ENCODE measurements at places on chromosomes 3 and 15.

GRCh38 chr15:37789397-37789786 lies 145.0 kb upstream of the TMCO5A start:
- DNase-seq, result no peak

DNA sequence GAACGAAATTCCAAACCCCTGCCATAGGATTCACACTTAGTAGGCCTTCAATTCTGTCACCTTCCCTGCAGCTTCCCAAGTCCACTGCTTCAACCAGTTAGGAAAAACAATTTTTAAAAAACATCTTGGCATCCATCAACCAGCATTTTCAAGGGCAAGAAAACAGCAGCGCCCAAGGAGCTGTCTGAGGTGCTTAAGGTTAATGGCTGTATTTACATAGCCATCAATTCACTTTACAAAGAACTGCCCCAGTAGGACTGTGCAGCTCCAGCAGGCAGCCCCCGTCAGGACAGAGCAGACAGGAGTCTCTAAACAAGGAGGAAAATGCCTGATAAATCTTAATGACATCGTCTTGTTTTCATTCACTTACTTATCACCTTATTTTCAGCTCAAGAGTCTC lies 13.3 kb downstream of the TAFA4 start:
- peak; percentile 34 for DNase-seq

DNA sequence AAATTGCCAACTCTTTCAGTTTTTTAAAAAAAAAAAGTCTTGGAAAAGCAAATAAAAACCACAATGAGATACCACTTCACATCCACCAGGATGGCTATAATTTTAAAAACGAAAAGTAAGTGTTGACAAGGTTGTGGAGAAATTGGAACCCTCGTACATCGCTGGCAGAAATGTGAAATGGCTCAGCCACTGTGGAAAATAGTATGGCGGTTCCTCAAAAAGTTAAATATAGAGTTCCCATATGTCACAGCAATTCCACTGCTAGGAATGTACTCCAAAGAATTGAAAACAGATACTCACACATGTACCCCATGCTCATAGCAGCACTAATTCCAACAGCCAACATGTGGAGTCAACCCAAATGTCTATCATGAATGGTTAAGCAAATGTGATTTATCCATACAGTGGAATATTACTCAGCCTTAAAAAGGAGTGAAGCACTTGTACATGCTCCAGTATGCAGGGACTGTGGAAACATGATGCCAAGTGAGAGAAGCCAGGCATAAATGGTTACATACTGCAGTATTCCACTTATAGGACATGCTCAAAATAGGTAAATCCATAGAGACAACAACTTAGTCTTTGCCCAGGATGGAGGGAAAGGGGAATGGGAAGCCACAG lies 73.8 kb upstream of the PCSK6 start:
- no peak for DNase-seq

GRCh38 chr3:54793171-54793570 lies 134.7 kb downstream of the LRTM1 start:
- peak; percentile 0 for DNase-seq

- DNase-seq, result peak; percentile 97
Observed at GRCh38 chr3:70856414-70857162, 544.1 kb upstream of the MDFIC2 start.

DNA sequence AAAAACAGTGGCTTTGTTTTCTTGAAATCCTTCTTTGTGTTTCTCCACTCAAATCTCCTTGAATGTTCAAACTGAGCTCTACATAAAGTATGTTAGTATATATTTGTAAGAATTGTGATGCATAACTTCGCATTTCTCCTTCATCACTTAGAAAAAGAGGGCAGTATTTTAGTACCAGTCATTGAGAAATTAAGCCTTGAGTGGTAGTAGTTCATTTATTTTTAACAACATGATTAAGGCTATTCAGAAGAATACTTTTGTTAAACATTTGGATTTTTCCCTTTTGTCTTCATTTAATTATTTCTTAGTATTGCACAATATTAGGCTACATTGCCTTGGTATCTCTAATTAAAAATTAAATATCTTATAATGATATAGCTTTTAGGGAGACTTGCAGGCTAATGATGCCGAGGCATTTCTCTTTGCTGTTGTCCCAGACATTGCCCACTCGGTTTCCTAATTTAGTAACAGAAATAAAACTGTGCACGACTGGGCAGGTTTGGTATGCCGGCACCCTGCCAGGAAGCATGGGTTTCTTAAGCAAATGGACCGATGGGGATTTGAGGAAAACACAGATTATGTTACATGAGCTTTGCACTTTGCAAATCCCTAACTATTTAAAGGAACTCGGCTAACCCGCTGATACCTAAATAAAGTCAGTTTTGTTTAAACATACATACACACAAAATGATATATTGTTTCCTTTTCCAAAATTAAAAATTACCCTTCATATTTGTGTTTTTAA lies 54.7 kb downstream of the LRRC28 start:
- DNase-seq, result peak; percentile 78

DNA sequence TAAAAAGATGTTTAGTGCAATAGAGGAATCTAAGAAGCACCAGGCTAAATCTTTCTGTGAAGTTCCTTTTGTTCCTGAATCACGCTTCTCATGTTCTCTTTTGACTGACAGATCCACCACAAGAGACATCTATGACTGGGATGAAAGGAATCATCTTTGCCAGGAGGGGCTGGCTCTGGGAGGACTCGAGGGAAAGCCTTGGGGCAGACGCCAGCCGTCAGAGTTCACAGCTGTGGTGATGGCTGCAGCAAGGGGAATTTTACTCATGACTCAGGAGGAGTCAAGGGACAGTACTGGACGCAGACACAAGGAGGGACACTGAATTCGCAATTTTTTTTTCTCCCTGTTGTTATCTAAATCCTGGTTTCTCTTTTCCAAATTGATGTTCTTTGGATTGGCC lies 38.7 kb downstream of the C3orf38 start:
- DNase-seq, result peak; percentile 11

DNA sequence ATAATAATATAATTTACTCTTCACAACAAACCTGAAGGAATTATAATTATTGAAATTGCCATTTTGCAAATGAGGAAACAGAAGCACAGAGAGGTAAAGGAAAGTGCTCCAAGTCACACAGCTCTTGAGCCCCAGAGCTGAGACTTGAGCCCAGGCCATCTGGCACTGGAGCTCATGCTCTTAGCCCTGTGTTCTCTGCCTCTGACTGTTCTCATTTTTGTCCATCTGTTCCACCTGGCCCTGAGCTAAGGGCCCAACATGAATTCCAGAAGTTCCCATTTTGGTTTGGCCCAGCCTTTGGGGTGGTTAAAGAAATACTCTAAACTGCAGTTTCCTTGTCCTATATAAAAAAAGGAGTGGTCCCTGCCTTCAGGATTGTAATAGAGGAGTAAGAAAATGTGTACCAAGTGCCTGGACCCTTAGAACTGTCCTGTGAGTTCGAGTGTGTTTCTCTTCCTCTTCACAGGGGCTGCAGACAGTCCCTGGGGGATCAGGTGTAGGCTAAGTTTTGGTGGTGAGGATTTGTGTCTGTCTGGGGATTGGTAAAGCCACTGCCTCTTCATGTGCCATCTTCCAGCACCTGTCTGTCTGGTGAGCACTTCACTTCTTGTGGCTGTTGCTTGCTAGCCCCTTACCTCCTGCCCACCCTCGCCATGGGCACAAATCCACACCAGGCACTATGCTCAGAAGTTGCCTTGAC lies 91.8 kb downstream of the DNAJB8 start:
- no peak for DNase-seq

- DNase-seq, result no peak
Observed at GRCh38 chr3:4837374-4837930, 141.8 kb upstream of the BHLHE40 start.

DNA sequence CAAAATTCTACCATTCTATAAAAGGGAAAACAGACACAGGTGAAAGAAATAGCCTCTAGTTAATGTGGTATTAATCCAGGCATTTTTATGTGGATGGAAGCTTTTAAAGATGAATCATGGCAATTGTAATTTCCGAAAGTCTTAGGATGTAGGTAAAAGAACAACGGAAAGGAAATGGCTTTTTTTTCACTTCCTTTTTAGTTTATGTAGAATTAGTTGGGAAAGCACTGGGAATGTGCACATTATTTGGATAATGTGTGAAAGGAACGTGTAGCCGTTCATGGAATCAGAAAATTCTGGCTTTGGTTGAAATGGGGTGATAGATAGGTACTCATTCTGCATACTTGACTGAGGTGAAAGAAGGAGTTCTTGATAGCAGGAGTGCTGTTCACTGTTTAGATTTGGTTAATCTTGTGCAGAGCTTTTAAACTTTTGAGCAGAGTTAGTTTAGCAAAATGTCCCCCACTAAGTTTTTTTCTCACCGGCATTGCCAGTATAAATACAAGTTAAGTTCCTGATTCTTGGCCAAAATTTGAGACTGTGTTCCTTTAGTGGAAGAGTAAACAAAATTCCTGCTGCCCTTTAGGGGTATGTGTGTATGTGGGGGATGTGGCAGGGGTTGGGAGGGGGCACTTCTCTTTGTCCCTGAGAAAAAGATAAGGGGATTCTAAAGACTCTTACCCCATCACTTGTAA lies 20.2 kb upstream of the UTS2B start:
- DNase-seq, result peak; percentile 39

- no peak for DNase-seq
Observed at GRCh38 chr15:63210151-63211091, 21.0 kb downstream of the RAB8B start.

DNA sequence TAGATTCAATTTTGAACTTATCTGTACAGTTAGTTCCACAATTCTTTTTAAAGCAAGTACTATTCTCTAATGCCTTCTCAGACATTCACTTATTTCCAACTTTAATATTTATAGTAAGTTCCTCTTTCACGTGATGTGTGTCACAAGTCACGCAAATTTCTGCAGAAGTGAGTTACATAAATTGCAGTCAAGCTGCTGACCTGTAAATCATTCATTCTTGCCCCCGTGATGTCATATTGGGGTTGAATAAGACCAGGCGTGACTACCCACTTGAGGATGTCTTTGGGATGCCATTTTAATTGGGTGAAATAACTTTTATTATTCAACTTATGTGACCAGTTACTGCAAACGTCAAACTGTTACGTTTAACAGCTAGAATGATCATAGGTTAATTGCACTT lies 15.1 kb downstream of the PPARG start:
- no peak for DNase-seq

GRCh38 chr15:60343221-60343970 lies 54.4 kb downstream of the ANXA2 start:
- peak; percentile 48 for DNase-seq

GRCh38 chr3:33095436-33095835 lies 1.5 kb downstream of the GLB1 start:
- DNase-seq, result no peak

DNA sequence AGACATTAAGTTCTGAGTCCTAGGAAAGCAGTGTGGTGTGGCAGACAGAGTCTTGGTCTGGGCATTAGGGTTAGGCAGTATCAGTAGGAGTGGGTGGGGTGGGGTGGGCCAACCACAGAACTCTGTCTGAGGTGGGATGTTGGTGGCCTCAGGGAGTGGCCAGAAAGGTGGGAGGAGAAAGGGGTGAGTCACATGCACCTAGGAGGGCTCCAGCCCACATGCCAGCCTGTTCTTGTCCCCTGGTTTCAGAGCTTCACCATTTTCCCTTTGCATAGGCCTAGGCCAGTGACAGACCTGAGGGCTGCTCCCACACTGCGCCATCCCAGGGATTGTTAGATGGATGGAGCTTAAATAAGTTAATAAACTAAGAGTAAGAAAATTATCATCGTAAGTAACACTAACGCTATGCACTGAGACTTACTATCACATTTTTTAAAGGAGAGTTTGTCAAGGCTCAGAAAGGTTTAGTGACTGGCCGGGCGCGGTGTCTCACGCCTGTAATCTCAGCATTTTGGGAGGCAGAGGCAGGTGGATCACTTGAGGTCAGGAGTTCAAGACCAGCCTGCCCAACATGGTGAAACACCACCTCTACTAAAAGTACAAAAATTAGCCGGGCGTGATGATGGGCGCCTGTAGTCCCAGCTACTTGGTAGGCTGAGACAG lies 33.8 kb downstream of the DNASE1L3 start:
- DNase-seq, result no peak

DNA sequence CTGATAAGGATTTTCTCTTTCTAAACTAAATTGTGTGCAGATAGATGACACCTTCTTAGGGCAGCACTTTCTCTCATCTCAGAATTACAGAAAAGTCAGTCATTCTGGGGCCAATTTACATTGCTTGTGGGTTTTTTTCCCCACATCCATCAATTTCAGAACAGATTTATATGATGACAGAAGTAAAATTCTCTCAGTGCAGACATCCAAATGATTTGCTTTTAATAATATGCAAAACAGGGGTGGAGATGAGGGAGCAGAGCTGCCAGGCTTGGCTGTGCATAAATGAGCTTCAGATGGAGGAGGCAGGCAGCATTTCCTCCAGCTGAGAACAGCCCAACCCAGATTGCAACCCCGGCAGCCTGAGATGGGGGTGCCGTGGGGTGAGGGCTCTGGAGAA lies 44.0 kb downstream of the EDEM1 start:
- DNase-seq, result no peak

- no peak for DNase-seq
Observed at GRCh38 chr3:134477002-134477401, 8.8 kb downstream of the ANAPC13 start.

- DNase-seq, result no peak
Observed at GRCh38 chr15:51732646-51733045, 4.8 kb downstream of the LYSMD2 start.

GRCh38 chr3:53160660-53161449 lies at the start of gene PRKCD:
Gene PRKCD (plus strand): TSS chr3:53161209. CDS start chr3:53178423, 17,214 bp downstream.
- DNase-seq, result peak; percentile 81

DNA sequence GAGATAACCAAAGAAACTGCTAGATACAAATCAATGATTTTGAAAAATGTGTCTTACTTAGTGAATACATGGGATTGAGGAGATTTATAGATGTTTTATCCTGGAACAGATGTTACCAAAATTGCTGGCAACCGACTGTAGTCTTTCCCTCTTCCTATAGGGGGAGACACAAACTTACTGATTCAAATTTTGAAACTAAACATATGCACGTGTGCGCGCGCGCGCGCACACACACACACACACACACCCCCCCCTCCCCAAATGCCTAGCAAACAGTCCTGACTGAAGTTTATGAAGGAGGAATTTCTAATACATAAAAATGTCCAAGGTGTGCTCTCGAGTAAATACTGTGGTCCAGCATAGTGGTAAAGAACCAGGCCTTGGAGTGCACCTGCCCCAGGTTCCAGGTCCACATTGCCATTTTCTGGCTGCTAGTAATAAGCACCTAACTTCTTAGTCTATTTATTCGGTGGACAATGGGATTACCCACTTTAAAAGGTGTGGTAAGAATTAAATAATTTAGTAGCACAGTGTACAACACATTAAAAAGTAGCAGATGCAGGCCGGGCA lies 18.5 kb upstream of the C3orf62 start:
- DNase-seq, result peak; percentile 65

All from cardiac fibroblast (primary cell).